ENCODE measurements at places on chromosomes 5 and 9.
A peak's percentile ranks its signal among the peaks of the same experiment; 100 is the strongest.

GRCh38 chr5:61768692-61769281, 436.7 kb downstream of the ZSWIM6 start:
- no peak for DNase-seq

- DNase-seq: no peak
These were observed 36.5 kb downstream of the SHB start for GRCh38 chr9:38032266-38033110.

GRCh38 chr5:116137544-116138378, 52.9 kb downstream of the COMMD10 start:
- DNase-seq: no peak

GRCh38 chr5:81533629-81534405, 139.9 kb upstream of the ACOT12 start:
- no peak for DNase-seq

DNA sequence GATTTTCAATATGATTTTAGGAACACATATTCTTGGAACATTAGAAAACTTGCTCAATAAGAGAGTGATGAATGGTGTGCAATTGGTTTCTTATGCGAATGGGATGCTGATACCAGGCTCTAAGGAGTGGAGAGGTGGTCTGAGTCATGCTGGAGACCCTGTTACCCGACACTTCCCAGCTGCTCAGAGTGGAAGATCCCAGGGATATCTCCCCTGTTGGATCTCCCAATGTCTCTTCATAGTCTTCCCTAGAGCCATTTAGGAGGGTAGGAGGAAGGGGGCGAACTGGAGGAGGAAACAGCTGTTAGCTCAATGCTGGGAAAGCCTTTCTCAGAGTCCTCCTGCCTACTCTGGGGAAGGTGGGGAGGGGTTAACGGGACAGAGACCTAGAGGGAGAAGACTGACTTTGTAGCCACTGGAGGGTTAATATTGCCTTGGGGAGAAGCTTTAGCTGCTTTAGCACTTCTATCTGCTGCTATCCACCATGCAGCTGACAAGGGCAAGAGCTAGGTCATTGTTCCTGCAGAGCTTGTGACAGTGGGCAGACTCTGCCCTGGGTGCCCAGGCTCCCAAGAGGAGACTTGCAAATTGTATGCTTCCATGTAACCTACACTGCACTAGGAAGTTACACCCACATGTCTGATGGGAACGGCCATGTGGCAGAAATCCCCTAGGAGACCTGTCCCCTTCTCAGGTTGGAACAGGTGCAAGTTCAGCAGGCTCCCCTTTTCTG, 301.0 kb downstream of the GADD45G start:
- DNase-seq: no peak

DNA sequence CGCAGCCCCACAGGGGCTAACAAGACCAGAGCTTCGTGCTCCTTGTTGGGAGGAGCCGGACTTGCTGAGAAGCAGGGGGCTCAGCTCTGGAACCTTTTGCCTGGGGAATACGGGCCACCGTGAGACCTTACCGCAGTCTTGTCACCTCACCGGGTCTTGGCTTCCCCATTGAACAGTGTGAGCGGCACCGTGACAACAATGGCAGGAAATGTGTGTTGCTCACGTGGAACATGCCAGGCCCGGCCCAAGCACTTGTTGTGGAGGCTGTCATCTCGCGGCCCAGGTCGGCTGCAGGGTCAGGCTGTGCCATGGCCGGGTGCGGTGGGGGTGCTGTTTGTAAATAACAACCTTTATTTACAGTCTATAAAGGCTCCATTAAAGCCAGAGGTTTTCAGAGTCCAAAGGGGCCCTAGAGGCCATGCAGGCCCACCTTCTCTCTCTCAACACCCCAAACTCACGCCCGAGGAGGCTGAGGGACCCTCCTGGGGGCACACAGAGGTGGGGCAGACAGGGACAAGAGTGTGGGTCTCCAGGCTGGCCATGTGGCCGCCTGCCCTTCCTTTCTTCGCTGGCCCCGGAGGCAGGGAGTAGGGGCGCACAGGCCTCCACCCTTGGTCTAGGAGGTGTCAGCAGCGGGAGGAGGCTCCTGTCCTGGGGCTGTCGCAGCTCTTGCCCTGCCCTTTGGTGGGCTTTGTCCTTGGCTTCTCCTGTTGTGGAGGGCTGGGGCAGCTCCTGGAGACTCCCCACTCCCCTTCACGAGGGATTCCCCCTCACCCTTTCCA, 79.7 kb downstream of the TSPAN17 start:
- no peak for DNase-seq

- DNase-seq: no peak
These were observed 371.4 kb downstream of the TLE1 start for GRCh38 chr9:81317939-81318338.

- no peak for DNase-seq
These were observed 1045.2 kb downstream of the CDH12 start for GRCh38 chr5:21807953-21808352.

GRCh38 chr9:120982836-120983235, 56.2 kb upstream of the TRAF1 start:
- no peak for DNase-seq

DNA sequence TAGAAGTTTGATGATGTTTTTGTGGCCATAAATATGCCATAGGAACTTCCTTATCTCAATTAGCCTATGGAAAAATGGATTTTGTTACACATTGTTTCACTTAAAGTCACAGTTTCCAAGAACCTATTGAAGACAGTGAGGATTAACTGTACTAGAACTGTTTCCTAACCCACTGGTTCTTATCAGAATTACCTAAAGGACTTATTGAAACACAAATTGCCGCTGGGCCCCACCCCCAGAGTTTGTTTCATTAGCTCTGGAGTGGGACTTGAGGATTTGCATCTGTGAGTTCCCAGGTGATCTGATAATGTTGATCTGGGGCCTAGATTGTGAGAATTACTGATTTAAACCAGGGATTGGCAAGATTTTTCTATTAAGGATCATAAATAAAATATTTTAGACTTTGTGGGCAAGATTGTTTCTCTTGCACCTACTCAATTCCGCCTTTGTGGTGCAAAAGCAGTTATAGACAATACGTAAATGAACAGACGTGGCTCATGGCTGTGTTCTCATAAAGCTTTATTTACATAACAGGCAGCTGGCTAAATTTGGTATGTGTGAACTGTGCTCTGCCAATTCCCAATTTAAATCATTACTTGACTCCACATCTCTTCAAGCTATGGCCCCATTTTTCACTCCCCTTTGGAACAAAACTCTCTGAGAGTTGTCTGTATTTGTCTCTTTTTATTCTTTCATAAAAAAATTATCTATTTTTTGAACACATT, 9.3 kb downstream of the JAK2 start:
- DNase-seq: no peak

DNA sequence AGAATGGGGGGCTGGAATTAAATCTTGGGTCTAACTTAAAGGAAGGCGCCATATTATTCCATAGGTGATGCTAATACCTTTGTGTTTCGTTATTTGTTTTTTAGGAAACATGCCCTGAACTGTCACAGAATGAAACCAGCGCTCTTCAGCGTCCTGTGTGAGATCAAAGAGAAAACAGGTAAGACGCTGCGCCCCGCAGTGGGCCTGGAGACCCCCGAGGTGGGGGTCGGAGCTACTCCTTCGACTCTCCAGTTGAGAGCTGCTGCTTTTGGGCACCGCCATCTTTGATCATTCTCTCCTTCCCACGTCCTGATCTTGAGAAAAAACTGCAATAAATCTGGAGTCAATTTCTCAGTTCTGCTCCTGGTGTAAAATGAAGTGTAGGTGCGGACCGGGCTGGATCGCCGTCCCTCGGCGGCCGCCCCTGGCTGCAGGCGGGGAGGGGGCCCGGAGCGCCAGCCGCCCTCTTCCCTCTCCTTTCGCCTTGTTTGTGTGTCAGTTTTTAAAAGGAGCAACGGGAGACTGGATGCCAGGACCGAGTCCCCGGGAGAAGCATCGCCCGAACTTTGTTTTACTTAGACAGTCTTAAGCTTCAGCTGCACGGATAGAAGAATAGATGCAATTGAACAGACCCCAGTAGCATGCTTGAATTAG, 1.4 kb downstream of the PBX3 start:
- DNase-seq: no peak

DNA sequence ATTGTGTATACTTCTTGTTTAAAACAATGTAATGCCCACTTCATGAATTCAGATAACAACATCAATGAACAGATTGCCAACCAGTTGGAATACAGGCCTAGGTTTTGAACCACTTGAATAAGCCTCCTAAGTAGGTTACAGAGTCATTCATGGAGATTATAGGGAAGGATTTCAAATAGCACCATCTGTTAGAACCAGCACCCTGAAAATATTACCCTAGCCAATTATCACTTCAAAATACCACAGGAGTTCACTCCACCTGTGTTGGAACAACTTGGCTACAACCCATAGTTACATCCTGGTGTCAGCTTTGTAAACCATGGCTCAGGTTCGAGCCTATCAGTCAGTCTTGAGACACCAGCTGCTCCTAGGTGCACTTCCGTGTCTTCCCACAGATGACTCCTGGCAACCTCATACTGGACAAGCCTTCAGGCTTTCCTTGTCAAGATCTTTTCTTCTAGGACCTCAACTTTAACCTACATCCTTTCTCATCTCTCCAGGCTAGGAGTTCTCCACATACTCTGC, 350.0 kb downstream of the DEPDC1B start:
- DNase-seq: no peak

DNA sequence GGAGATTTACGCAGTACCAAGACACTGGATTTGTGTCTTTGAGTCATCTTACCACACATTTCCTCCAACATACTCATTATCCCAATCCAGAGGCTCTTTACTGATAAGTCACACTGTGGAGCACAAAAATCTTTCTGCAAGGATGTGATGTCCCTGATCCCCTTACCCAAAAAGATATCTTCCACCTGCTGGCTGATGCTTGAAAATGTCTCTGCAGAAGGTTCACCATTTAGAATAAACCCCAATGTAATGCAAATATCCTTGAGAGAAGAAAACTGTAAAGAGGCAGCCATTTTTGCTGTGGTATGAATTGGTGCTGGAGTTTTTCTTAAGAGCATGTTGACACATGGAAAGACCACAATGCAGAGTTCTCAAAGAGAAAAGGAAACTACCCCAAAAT, 65.7 kb upstream of the RORB start:
- no peak for DNase-seq

GRCh38 chr5:59533730-59534108, 359.8 kb downstream of the PDE4D start:
- no peak for DNase-seq

DNA sequence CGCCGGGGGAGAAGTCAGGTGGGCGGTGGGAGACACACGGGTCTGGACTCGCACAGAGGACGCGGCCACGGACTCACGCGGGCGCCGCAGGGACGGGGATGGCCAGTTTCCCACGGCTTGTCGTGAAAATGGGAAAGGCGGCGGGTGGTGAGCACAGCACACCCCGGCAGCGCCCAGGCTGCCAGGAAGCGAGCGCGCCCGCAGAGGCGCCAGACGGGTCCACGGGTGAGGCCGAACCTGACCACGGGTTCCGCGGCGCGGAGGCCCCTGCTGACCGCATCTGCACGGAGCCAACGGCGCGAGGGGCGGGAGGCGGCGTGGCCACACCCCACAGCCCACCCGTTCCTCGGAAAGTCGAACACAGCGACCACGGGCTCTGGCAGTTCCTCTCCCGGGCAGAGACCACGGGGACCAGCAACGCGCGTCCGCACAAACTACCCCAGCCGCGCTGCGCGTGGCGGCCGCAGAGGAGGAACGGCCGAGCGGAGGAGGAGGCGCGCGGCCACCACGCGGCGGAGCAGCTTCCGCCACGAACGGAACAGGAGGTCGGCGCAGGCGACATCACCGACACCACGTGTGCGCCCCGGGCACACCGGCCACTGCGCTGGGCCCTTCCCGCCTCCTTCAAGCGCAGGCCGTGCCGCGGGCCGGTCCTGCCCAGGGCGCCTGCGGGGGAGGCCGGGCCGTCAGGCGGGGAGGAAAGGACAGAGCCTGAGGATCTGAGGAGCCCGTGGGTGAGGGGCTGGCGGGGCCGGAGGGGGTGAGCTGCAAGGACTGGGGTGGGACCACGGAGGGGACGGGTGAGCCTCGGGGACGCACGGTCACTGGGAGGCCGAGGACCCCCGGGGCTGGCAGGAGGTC, 5.6 kb downstream of the EXD3 start:
- DNase-seq: no peak

- no peak for DNase-seq
These were observed 82.8 kb downstream of the DAP start for GRCh38 chr5:10678244-10678643.

DNA sequence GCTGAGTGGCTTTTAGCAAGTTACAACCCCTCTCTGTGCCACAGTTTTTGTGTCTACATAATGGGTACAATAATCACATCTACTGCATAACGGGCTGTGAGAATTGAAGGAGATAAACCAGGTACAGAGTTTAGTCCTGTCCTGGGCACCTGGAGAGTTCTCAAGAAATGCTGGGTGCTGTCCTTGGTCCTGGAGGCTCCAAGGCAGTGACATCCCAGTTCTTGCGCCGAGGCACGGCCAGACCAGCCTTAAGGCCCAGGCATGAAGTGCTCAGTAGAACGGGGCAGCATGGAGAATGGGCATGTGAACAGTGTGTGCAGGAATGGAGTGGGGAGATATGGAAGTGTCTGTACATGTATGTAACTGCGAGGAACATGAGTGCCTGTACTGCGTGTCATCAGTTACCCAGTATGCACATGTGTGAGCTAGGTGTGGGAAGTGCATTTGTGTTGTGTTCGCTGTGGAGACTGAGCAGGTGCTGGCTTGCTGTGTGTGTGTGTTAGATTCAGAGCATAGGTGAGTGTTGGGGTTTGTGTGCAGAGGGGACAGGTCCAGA, 6.3 kb upstream of the UNC5A start:
- no peak for DNase-seq

GRCh38 chr5:159412284-159413046, 82.2 kb upstream of the IL12B start:
- DNase-seq: peak; percentile 44

DNA sequence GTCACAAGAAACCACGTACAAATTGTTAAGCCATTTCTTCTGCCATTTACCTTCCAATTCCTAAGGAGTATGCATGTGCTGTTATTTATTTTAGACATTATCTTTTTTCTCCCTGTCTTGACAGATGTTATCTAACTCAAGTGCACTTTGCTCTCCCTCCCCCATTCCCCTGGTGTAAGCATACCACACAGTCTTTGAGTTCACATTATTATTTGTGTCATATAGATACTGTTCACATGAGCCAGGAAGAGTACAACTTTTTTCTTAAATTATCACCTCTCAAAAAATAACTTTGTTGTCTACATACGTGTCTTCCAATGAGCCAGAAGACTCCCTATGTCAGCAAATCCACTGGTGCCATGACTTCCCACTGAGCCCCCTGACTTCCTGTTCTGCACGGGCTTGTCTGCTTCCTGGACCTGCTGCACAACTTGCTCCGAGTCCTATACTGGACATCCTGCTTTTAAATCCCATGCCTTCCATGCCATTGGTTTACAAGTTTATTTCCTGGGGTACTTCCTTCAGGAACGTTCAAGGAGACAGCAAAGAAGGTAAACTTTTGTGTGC, 19.9 kb upstream of the FAM120A start:
- DNase-seq: no peak
